ENCODE measurements at places on chromosomes 6 and 20.

DNA sequence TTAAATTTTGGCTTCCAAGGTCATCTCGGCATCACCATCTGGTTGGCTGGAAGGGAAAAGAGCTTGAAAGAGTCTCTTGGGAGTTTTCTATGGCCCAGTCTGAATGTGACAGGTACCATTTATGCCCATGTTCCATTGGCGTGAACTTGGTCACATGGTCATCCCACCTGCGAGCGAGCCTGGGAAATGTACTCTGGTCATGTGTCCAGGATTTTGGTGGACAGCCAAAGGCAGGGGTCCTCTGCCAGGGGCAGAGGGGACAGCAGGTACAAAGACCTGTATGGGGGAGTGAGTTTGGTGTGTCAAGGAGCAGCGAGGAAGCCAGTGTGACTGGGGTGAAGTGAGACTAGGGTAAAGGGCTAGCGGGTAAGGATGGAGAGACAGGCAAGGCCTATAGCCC is 112.6 kb downstream of the CDC5L start:
- DNase-seq: no peak

- DNase-seq: no peak
Measured at GRCh38 chr6:3385660-3386151, 71.1 kb downstream of the SLC22A23 start.

DNA sequence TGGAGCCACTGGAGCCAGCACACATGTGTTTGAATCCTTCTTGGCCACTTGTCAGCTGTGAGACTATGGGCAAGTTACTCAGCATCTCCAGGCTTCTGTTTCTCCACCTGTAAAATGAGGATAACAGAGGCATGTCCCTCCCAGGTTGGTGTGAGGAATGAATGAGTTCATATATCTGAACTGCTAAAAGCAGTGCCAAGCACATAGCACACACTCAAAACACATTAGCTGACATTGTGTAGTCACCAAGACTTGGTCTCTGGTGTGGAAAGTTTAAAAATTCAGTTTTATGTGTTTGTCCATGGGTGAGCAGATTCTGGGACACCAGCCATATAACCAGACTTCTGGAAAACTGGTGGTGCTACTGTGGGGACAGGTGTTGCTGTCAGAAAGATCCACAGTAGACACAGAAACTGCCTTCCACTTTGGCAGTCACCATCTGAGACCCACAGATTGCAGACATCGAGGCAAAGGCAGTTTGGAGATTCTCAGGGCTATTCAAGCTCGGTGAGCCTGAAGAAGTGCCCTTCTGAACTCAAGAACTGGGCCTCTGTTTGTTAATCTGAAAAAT is 115.8 kb downstream of the MRPL14 start:
- no peak for DNase-seq

GRCh38 chr6:27867945-27868300 is 44.3 kb downstream of the OR2B2 start:
- DNase-seq: no peak

GRCh38 chr6:160505970-160506369 is 157.8 kb downstream of the SLC22A3 start:
- no peak for DNase-seq

DNA sequence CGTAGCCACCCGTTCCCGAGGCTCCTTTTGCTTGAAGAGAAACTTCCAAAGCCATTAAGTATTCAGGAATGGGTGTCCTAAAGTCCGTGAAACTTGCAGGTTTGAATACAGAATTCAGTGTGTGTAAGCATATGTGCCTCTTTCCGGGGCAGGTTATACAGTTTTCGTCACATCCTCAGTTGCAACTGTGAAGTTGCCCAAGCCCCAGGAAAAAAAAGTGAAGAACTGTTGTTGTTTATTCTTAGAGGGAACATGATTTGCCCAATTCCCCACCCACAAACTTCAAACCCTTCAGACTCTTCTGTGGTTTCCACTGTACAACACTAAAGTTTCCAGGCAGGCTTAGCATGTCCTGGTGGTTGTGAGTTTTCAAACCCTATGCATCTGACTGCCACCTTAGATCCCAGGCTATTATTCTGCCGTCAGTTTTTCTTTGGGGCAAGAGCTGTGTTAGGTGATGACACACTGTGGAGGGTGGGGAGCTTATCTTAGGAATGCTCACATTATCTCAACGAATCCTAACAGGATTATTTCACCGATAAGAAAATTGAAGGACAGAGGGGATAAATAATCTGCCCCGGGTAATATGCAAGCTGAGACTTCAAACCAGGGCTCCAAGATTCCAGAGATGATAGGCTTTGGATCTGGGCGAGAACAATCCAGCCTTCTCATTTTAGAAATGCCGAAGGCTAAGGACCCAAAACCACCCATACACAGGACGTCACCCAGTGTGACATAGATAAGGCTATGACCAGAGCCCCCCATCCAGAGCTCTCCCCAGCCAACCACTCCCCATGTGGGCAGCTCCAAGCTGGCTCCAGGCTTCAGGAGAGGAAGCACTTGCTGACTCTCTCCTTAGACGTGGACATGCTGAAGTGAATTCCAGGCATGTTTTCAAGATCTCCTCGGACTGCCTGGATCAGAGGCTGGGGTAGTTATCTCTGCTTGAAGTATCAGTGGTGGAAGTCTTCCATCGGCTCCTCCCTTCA is 81.7 kb upstream of the AFDN start:
- no peak for DNase-seq

- no peak for DNase-seq
Measured at GRCh38 chr6:154500769-154501577, 9.5 kb downstream of the CNKSR3 start.
